ENCODE measurements at places on chromosomes 7 and 10.

- DNase-seq, result no peak
Observed at GRCh38 chr7:150451097-150451793, 815 bp downstream of the GIMAP8 start.

- DNase-seq, result no peak
Observed at GRCh38 chr7:33760834-33761233, 144.5 kb upstream of the BMPER start.

- peak; percentile 26 for DNase-seq
Observed at GRCh38 chr7:8068892-8069686, 100.5 kb downstream of the GLCCI1 start.

GRCh38 chr10:48536156-48536500 is 68.7 kb downstream of the ARHGAP22 start:
- no peak for DNase-seq

GRCh38 chr10:110357252-110357780 is 52.6 kb upstream of the SMNDC1 start:
- DNase-seq, result no peak

DNA sequence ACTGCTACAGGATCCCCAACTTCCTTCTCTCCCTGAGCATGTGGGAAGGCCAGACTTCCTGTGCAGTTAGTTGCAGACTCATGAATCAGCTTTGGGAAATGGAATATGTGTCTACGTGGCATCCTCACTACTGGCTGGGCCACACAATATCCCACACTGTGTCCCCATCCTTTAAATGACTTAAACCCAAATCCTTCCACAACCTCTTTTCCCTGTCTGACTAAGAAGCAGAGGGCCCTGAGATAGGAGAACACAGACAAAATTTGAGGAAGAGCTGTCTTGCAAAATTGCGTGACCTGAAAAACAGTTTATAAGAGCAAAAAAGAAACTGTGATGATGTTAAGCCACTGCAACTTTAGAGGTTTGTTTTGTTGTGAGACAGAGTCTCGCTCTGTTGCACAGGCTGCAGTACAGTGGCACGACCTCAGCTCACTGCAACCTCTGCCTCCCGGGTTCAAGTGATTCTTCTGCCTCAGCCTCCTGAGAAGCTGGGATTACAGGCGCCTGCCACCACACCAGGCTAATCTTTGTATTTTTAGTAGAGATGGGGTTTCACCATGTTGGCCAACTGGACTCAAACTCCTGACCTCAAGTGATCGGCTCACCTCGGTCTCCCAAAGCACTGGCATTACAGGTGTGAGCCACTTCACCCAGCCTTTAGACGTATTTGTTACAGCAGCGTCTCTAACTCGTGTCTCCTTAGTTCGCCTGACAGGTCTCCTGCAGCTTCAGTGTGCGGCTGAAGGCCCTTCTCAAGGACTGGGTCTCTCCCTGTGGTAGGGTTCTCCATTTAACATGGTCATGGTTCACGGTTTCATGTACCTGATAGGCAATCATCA is 46.9 kb upstream of the SFMBT2 start:
- DNase-seq, result no peak

DNA sequence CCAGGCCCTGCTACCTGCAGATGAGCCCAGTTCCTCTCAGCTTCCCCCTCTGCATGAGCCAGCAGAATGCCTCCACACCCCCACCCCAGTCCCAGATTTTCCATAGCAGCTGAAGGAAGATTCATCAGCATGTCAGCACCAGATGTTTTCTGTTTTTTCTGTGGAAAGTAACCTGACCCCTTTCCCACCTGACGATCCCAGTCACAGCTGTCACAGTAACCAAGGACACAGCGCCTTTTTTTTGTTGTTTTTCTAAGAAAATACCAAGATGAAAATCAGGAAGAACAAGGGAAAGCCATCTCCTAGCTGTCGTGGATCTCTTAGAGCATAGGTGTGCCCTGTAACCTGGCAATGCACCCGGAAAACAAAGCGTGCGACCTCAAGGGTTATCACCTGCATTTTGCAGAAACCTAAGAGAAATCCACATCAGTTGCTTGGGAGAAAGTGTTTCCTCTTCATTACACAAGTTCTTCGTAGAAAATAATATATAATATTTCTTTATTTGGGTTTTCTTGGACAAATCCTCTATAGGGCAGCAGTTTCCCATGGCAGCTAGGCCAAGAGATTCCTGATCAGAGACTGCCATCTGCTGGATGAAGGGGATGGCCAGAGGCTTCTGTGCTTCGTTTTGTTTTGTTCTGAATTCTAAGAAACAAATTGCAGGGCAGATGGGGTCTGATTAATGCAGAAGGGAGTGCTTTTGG is 401.9 kb downstream of the TNS3 start:
- peak; percentile 59 for DNase-seq

GRCh38 chr7:103031781-103032180 is 42.8 kb downstream of the FBXL13 start:
- DNase-seq, result no peak

- no peak for DNase-seq
Observed at GRCh38 chr7:110909117-110909516, 181.8 kb upstream of the LRRN3 start.

DNA sequence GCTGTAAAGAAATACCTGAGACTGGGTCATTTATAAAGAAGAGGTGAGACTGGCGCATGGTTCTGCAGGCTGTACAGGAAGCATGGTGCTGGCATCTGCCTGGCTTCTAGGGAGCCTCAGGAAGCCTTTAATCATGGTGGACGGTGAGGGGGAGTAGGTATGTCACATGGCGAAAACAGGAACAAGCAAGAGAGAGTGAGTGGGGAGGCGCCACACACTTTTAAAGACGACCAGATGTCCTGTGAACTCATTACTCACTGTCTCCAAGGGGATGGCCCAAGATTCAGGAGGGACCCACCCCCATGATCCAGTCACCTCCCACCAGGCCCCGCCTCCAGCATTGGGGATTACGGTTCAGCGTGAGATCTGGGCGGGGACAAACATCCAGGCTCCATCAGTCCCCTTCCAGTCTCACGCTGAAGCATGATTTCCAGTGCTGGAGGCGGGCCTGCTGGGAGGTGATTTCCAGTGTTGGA is 3.2 kb downstream of the ZNF316 start:
- peak; percentile 86 for DNase-seq

DNA sequence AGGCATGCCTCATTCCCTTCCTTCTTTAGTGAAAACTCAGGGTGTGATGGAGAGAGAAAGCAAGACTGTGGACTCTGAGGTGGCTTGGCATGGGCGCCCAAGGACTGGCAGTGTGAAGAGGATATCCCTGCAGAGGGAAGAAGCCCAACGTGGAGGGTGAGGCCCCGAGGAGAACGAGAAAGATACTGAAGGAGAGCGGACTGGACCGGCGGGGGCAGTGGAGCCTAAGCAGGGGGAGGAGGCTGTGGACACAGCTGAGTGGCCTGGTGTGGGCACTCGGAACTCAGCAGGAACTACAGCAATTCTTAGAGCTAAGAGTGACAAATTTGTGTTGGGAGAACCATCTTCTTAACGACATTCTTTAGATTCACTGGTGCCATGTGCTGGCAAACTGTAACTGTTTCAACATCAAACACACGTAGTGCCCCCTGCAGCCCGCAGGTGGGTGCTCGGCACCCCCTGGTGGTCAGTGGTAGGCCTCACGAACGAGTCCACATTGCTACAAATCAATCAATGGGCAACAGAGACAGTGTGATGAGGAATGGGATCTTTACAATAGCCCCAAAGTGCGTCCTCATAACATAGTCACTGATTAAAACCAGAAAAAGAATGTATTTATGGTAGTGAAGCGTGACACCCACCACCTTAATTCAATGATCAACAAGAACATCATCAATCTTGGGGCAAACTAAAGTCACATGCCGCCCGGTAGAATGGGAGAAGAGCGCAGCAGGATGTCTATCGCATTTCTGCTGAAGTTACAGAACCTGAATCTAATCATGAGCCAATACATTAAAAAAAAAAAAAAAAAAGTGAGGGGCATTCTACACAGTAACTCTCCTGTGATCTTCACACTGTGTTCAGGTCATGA is 2.0 kb upstream of the SFTPA1 start:
- DNase-seq, result peak; percentile 73

DNA sequence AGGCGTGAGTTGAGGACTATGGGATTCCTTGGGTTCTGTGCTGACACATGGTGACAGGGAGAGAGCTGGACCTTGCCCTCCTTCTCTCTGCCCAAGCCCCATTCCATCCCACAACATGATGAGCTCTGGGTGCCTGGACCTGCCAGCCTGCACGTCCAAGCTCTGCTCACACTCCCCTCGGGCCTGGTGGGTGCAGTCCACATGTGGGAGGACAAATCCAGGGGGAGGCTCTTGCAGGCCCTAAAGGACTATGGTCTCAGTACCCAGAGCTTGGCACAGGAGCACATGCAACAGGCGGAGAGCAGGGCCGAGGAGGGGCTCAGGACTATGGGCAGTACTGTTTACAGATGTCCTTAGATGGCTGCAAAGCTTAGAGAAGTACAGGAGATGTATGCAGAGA is 91.4 kb downstream of the CLEC2L start:
- no peak for DNase-seq

GRCh38 chr7:11960621-11961020 is 128.6 kb upstream of the THSD7A start:
- DNase-seq, result no peak

GRCh38 chr10:98312822-98313221 is 44.8 kb upstream of the LOXL4 start:
- DNase-seq, result no peak

- DNase-seq, result no peak
Observed at GRCh38 chr10:71582506-71583475, 136.8 kb downstream of the C10orf105 start.

GRCh38 chr10:19749185-19749729 is 67.0 kb upstream of the PLXDC2 start:
- DNase-seq, result no peak

- no peak for DNase-seq
Observed at GRCh38 chr7:11379641-11380040, 406.0 kb downstream of the PHF14 start.

- DNase-seq, result no peak
Observed at GRCh38 chr7:139702811-139703486, 74.8 kb downstream of the HIPK2 start.

- DNase-seq, result no peak
Observed at GRCh38 chr7:138916731-138917130, 64.5 kb downstream of the KIAA1549 start.

DNA sequence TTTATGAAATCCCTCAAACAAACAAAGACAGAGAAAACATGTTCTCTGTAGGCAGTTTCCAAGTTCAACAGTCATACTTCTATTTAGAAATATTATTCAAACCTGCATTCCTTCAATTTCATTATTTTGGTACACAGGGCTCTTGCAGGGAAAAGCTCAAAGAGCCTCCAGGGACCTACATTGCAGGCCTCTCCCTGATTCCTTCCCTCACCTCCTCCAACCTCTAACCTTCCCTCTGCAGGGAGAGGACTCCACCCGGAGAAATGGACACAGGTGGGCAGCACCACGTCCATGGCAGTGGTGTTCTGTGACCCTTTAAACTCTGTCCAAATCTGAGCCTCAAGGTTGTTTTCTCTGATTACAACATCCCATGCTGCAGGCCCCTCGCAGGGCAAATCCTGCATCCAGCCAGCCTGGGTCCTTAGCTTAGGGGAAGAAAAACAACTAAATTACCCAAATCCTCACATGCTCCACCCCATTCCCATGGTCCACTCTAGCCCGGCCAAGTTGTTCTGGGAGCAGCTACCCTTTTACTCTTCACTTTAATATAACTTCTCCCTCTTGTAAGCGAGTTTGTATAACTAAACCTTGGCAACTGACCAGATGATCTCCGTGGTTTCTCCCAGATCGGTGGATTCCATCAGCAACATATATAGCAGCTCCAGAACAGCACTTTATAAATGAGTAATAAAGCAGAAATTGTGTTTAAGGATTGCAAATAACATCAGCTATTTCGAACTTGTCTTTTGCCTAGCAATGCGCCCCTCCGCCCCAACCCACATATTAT is 129.8 kb downstream of the CUBN start:
- no peak for DNase-seq

- no peak for DNase-seq
Observed at GRCh38 chr10:3869036-3869435, 84.0 kb upstream of the KLF6 start.

- no peak for DNase-seq
Observed at GRCh38 chr10:7417807-7418206, 7.0 kb upstream of the SFMBT2 start.

GRCh38 chr10:68633816-68634466 is 73.8 kb downstream of the TET1 start:
- no peak for DNase-seq

- no peak for DNase-seq
Observed at GRCh38 chr10:96826438-96826837, 5.7 kb upstream of the LCOR start.

DNA sequence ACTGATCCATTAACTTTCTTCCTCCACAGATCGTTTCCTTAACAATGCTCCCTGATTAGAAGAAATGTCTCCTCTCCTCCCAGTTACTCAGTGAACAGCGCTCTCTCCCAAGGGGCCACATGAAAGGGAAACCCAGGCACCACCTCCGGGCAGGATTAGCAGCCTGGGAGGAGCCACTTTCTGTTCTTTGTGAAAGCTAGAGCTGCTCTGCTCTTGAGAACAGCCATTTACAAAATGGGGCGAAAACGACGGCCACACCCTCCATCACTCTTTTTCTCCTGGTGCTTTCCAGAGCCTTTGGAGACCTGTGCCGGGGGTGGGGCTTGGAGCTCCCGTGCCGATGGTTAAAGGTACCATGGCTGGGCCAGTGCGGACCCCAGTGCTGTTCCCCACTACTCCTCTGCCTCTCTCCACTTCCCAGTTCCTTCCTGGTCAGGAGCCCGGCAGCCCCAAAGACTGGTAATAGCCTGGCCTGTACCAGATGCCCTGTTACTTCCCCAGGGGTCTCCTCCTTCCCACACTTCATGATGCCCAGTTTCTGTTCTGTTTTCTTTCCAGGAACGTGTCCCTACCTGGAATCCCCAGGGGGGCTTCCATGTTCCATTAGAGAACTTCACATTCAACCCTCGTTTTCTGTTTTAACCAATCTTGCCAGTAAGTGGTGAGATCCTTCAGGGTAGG is 402.9 kb upstream of the GALNT17 start:
- DNase-seq, result peak; percentile 59

DNA sequence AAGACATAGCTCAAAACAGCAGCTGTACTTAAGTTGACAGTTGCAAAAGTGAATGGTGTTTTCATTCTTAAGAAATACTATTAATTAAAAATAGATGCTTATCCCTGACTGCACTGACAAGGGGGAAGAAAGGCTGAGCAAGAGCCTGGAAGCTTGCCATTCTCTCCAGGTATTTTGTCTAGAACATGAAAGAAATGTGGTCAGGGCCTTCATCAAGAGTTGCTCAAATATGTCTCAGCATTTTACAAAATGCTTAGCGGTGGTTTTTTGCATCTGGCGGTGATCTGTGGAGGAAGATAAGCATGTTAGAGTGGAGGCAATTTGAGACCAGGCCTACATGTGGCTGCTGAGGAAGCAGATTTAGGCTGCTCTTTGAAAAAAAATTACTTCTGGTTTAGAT is 46.4 kb upstream of the CC2D2B start:
- no peak for DNase-seq

- no peak for DNase-seq
Observed at GRCh38 chr7:6533893-6534495, 17.3 kb downstream of the GRID2IP start.

GRCh38 chr10:83574770-83575169 is 564.5 kb upstream of the GHITM start:
- DNase-seq, result no peak

GRCh38 chr7:2237109-2237602 is 4.4 kb upstream of the MAD1L1 start:
- no peak for DNase-seq

All from WTC11 (cell line).